ENCODE measurements at places on chromosomes 12 and 14.
A peak's percentile ranks its signal among the peaks of the same experiment; 100 is the strongest.

DNA sequence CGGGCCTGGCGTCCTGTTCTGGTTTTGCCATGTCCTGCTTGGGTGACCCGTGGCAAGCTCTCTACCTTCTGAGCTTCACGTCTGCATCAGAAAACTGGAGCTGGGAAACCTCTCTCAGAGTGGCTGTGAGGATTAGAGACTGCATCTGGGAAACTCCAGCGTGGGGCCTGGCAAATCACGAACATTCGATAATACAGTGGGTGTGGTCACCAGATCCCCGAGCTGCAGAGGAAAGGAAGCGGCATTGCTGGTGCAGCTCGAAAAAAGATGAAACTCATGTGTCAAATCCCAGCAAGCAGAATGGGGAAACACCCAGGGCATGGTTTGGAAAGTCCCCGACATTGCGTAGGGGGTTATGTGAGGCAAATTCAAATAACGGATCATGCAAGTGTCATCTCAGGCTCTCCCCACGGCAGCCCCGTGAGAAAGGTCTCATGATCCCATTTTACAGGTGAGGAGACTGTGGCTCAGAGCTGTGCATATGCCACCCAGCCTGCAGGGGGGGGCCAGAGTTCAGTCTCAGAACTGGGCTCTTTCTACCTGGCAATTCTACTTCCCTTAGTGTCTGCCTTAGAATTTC is 98.1 kb upstream of the VRK1 start:
- peak; percentile 1 for DNase-seq

DNA sequence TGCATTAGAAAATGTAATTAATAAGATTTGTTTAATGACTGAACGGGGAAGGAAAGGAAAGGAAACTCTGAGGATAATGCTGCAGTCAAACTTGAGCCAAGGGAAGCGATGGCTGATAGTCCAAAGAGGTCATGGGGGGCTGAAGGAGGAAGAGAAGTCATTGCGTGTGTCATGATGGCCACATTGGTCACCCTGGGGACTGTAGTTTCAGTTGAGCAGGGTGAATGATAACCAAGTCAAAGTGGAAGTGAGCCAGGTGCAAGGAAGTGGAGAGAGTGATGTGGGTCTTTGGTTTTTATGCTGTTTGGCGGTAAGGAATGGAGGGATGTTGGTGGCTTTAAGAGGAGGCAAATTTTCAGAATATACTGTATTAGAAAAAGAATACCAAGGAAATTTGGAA is 21.6 kb downstream of the C12orf75 start:
- no peak for DNase-seq

DNA sequence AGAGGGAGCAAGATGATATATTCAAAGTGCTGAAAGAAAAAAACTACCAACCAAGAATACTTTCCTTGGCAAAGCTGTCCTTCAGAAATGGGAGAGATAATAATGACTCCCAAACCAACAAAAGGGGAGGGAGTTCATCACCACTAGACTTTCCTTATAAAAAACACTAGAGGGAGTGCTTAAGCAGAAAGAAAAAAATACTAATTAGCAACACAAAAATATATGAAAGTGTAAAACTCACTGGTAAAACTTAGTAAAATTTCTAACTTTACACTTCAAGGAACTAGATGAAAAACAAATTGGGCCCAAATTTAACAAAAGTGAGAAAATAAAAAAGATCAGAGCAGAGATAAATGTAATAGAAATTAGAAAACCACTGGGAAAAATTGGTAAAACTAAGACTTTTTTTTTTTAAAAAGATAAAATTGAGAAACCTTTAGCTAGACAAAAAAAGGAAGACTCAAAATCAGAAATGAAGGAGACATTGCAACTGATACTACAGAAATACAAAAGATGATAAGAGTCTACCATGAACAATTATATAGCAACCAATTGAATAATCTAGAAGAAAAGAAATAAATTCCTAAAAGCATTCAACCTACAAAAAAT is 60.4 kb upstream of the FAR2 start:
- DNase-seq: no peak

- no peak for DNase-seq
Measured at GRCh38 chr14:56206596-56206995, 88.4 kb downstream of the PELI2 start.

GRCh38 chr12:8886502-8887284 is 27.6 kb upstream of the PHC1 start:
- DNase-seq: no peak

- DNase-seq: no peak
Measured at GRCh38 chr12:130138478-130138877, 23.8 kb upstream of the FZD10 start.
